Lower leg skin (tissue), 4 donors: ENCODE measurements at places on chromosomes 7 and 10.

GRCh38 chr7:141184532-141185190 lies 110.8 kb downstream of the TMEM178B start:
- no peak for DNase-seq

GRCh38 chr7:154646126-154647013 lies 356.6 kb downstream of the PAXIP1 start:
- no peak for DNase-seq

DNA sequence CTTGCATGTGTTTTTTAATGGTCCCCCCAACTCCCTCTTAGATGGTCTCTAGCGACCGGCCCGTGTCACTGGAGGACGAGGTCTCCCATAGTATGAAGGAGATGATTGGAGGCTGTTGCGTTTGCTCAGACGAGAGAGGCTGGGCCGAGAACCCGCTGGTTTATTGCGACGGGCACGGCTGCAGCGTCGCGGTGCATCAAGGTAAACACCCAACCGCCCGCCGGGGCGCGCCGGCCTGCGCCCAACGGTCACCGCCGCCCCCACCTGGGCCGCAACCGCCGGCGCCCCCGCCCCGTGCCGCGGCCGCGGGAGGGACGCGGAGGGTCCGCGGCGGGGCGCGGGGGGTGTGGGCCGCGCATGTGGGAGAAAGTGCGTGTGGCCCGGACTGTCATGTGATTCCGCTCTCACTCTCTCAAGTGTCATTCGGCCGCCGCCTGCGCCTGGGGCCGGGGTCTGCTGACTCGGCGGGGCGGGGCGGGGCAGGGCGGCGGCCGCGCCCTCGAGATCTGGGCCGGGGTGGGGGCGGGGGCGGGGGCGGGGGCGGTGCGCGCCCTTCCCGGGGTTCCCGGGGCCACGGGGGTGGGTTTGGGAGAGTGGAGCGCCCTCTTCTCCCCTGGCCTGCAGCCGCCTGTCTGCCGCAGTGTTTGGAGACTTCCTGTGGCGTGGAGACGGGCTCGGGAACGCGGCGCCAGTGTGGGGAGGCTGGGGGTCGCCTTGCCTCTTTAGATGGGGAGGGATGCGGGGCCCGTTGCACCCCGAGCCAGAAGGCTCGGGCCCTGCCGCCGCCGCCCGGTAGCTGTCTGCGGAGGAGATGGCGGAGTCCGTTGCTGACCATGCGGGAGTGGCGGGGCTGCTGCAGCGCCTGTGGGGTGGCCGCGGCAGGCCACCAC lies 817 bp downstream of the MLLT10 start:
- peak; percentile 79 for DNase-seq

DNA sequence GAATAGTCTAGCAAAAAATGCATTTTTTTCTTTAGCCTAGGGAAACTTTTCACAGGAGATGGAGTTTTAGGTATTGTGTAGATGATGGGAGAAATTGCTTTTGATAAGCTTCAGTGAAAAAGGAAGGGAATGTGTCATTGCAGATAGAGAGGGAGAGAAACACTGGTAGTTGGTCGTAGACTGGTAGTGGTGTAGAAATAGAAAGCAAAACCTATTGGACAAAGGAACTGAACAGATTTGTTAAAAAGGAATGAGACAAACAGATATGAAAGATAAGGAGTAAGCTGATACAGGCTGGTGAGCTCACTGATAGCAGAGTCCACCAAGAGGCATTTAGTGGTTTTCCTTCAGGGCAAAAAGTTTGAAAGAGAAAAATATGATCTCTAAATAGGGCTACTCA lies 94.3 kb downstream of the ZEB1 start:
- DNase-seq = no peak

DNA sequence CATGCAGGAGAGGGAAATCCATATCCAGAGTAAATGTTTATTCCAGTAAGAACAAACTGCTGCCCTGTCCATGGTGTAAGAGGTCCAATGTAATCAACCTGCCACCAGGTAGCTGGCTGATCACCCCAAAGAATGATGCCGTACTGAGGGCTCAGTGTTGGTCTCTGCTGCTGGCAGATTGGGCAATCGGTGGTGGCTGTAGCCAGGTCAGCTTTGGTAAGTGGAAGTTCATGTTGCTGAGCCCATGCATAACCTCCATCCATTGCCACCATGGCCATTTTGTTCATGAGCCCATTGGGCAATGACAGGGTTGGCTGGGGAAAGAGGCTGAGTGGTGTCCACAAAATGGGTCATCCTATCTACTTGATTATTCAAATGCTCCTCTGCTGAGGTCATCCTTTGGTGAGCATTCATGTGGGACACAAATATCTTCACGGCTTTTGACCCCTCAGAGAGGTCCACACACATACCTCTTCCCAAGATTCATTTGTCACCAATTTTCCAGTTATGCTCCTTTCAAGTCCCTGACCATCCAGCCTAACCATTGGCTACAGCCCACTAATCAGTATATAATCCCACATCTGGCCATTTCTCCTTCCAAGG lies 23.3 kb upstream of the PAPSS2 start:
- DNase-seq = no peak

DNA sequence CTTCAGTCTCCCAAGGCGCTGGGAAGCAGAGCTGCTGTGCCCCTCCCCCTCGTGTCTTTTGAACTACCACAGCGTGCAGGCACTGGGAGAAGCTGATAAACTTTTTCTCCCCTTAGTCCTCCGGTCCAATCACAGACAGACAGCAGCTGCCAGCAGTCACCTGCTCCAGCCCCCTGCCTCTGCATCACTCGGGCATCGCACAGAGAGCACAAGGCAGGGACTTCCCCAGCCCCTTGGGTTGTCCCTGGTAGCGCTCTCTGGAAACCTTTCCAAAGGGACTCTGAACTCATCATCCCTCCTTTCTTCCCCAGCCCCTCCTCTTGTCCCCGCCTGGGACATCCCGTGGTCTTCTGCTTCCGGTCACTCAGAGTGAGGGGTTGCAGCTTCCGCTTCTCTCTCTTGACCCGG lies 1.4 kb upstream of the NEUROG3 start:
- peak; percentile 71 for DNase-seq

DNA sequence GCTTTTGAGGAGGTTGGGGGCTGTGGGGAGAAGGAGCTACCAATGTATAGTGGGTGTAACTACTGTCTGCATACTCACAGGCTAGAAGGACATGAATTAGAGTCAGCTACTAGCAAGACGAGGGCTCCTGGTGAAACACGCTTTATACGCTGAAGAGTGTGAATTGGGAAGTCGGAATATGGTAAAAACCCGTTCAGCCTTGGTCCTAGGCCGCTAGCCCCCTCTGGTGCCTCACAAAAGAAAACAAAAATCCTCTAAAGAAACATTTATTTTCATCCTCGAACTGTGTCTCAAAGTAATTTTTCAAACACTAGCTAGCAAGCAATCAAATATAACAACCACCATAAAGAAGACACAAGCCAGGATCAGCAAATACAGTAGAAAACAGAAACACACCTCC lies 338.1 kb upstream of the SEMA3C start:
- DNase-seq = no peak

DNA sequence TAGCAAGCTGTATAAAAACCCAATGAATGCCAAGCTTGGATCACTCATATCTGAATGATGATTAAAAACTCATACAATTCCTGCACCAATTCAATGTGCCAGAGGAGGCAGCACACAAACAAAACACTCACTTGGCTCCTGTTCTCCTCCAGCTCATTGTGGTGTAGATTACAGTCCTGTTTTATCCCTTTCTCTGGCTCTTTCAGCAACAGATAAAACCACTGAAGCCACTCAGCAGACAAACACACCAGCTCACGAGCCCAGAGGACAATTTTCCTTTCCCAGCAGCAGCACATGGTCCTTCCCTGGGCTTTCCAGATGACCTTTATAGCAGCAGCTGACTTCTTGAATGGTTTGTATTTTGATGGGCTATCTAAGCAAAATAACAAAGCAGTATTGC lies 107.3 kb upstream of the STARD3NL start:
- DNase-seq = no peak

- DNase-seq = no peak
These were observed 21.6 kb upstream of the WASL start for GRCh38 chr7:123770378-123770777.

GRCh38 chr10:128820663-128821062 lies 646.4 kb upstream of the MGMT start:
- DNase-seq = no peak

- no peak for DNase-seq
These were observed 29.4 kb upstream of the TNRC18 start for GRCh38 chr7:5452937-5453540.

- DNase-seq = peak; percentile 89
These were observed 33.1 kb downstream of the GPRIN2 start for GRCh38 chr10:46523119-46523961.

- DNase-seq = no peak
These were observed 49.3 kb downstream of the FBXL13 start for GRCh38 chr7:103025341-103025740.

DNA sequence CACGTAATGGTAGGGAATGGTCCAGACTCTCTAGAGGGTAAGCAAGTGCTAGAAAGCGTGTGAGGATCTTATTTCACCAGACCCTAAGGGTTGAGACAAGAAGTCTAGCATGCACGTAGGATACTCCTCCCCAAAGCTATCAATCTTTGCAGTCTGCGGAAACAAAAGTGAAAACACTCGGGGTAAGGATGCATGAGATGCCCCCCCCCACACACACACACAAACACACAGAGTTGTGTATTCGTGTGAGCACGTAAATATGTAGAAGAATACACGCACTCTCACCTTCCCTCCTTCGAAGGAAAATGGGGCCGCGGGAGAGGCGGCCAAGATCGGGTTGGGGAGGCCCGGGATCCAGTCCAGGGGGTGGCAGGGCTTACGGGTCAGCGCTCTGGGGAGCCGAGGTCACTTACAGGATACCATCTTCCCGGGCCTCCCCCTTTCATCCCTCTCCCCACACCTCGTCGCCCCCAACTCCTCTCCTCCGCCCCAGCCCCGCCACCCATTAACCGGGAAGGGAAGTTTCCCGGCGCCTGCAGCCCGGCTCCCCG lies 455 bp downstream of the CUL2 start:
- DNase-seq = no peak

- no peak for DNase-seq
These were observed 7.6 kb upstream of the CD36 start for GRCh38 chr7:80630608-80631405.

- peak; percentile 42 for DNase-seq
These were observed 62.8 kb upstream of the SAMD8 start for GRCh38 chr10:75048669-75049098.

DNA sequence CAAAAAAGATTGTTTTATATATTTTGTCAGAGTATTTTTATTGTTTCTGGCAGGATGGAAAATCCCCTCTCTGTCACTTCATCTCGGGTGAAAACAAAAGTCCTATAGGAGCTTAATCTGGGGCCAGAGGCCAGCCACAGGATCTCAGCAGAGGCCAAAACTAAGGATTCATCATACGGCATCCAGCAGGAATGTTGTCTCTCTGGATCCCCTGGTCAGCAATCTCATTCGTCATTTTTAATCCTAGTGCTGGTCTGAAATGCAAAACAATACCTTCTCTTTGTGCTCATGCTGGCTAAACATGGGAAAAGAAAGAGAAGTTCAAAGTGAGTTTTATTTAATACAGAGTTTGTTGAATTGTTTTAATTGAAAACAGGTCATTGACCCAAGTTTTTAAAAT lies 482.5 kb upstream of the AUTS2 start:
- DNase-seq = peak; percentile 12

DNA sequence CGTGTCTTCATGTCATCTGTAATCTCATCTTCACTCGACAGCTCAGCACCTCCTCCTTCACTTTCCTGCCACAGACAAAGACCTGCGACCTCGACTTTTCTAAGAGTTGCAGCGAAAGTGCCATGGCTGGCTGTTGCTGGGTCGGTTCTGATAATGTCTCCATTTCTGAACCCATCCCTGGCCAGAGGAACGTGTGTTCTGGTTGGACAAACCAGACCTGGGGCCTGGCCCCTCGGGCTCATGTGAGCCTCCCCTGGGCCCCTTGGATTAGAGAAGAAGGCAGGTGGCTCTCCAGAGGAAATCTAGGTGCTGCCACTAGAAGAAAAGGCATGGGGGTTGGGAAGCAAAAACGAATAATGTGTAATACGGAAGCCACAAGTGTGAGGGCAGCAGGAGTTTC lies 273.7 kb downstream of the GLRX3 start:
- DNase-seq = no peak

DNA sequence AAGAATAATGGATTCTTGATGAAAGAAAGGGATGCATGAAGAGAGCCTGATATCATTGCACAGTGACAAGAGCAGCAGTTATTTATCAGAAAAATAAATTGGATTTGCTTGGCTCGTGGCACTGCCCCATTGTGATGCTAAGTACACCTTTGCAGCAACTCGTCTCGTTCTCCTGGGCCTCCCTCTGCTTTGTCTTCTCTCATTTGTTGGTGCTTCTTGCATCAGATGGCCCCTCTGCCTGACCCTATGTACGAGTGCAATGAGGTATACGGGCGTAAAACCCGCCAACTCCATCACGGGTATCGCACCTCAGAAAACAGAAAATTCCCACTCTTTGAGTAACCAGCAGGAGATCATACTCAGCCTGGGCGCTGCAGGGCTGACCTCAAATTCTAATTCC lies 107.2 kb upstream of the C10orf90 start:
- DNase-seq = no peak

- DNase-seq = no peak
These were observed 147.1 kb downstream of the NEURL1 start for GRCh38 chr10:103640436-103641181.

DNA sequence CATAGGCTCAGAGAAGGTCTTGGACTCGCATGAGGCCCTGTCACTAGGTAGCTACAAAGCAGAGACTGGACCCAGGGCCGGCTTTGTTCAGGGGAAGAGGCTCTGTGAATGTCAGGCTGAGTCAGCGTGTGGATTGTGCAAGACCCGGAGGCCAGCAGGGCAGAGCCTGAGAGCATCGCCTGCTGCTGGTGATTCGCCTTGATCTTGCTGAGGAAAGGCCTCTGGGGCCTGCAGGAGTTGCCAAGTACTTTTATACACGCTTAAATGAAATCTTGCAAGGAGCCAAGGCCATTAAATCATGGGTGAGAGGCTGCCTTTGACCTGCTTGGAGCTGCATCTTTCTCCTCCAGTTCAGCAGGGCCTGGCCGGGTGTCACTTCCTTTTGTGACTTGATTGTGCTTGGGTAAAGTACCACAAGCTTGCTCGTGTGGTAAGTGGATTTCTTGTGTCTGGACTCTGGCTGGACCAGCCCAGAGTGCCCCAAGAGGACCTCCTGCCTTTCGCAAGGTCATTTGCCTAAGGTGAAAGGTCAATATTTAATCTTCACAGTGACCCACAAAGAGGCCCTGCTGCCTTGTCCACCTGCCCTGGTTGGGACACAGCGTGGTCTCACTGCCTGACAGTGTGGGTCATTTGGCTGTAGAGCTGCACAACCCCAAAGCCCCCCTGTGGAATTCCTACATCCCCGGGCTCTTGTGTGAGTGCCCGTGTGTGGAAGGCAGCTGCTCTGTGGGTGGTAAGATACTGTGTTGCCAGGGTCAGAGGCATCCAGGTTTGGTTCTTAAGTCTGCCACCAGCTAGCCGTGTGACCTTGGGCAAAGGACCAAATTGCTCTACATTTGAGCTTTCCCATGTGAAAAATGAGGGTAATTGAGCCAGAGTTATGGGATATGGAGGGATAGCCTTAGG lies 38.6 kb upstream of the SH2D4B start:
- DNase-seq = peak; percentile 98

GRCh38 chr10:114920459-114920858 lies 17.5 kb upstream of the TRUB1 start:
- DNase-seq = no peak
